ENCODE measurements at places on chromosomes 12 and 14.

DNA sequence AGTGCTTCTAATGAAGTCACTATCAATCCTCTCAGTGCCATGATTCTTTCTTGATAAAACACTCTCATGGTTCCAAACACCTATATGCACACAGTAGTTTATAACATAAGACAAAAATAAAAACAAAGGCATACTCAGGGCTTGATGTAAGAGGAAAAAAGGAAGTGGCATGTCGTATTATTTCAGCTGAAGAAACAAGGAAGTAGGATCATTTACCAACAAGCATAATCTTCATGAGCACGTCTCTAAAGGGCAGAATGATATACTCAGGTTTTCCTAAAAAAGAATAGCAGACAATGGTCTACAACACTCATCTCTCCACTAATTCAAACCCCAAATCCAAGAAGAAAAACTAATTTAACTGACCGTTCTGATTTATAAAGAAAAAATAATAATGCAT lies 33.9 kb downstream of the NUMB start:
- DNase-seq = no peak

- DNase-seq = no peak
These were observed 200.3 kb downstream of the GPHN start for GRCh38 chr14:66708267-66708666.

- DNase-seq = no peak
These were observed 47.7 kb downstream of the CYP46A1 start for GRCh38 chr14:99731547-99732435.

GRCh38 chr12:40907115-40907527 lies 214.9 kb downstream of the CNTN1 start:
- no peak for DNase-seq

DNA sequence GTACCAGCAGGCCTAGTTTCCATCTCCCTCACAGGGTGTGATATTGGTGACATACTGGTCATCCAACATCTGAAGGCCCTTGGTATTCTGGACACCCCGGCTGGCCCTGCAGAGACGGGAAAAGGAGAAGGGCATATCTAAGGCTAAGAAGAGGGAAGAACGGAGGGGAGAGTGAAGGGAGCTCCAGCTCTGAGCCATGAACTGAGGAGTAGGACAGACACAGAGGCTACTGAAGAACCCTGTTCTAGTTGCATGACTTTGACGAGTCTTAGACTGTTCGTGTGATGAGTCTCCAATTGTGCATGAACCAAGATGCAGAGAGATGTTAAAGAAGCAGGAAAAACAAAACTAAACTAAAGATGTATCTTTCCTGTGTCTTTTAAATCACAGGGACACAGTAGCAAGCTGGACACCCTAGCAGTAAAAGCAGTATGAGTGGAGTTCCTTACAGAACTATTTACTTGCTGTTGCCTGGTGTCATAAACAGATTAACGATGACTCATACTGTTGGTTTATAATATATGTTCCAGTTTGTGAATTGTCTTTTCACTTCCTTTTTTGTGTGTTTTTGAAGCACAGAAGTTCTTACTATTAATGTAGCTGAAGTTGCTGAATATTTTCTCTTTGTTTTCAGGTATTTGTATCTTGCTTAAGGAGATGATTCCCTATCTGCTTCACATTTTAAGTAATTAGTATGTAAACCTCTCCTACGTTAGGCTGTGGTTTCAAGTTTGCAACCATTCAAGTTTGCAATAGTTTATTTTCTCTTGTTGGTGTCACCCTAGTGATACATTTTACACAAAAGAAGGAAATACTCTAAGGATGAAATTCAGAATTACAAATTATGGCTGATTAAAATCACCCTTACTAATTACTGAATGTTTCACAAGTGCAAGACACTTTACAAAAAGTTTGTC lies 15.7 kb downstream of the FAR2 start:
- DNase-seq = no peak
